ENCODE measurements at places on chromosomes 2 and 18.

GRCh38 chr2:120626566-120626965, 109.1 kb upstream of the GLI2 start:
- DNase-seq = no peak

- no peak for DNase-seq
These were observed 153.7 kb upstream of the FBXO11 start for GRCh38 chr2:48059975-48060374.

DNA sequence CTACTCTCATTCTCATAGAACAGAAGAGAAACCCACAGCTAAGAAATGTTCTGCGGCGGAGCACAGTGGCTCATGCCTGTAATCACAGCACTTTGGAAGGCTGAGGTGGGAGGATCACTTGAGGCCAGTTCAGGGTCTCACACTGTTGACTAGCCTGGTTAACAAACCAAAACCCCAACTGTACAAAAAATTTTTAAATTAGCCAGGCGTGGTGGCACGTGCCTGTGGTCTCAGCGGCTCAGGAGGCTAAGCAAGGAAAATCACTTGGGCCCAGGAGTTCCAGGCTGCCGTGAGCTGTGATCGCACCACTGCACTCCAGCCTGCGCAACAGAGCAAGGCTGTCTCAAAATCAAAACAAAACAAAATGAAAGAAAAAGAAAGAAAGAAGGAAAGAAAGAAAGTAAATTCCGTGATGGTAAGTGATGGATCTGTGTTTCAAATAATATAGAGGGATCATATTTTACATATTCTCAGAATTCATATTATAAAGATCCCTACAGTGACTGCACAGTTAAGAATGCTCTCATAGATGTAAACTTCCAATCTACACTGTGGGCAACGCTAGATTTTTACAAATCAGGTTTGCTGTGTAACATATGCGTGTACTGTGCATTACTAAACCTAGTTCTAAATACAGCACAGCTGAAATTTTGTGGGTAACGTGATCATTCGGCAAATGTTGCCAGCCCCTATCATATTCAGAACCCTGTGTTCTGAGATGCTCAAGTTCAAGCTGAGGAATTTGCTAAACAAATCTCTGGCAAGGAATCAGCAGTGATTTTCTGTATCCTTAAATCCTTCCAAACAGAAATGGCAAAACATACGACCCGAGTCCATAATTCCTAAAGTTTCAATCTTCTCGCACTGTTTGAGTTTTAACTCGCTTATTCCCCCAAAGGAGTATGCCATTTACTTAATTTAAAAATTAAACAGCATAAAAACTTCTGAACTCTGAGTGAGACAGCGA, 1.2 kb upstream of the RAB12 start:
- DNase-seq = no peak

DNA sequence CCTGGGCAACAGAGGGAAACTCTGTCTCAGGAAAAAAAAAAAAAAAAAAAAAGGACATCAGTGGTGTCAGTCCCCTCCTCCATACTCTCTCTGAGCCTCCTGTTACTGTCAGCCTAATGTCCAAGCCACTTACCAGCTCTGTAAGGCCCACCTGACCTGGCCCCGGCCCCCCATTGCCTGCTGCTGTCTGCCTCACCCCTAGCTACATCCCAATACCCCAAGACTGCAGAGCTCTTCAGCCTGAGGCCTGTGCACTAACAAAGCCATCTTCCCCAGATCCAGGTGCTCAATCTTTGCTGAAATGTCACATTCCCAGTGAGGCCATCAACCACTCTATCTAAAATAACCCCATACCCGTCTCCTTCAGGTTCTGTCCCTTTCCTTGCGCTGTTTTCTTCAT, 5.7 kb downstream of the ARMC9 start:
- DNase-seq = no peak

DNA sequence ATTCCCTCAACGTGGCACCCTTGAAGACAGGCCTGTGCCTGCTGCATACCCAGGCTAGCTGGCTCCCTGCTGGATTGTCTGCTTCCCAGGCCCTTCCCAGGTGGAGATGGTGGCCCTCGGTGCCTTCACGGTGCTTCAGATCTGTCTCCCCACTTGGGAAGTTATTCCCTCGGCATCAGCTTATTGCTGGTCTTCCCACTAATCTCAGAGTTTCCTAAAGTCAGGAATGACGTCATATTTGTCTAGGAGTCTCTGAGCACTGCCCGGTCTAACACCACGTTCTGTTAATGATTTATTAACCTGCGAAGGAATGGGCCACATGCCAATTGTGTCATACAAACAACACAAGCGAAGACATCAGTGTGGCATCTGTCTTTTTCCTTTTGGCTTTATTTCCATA, 269.8 kb upstream of the ID2 start:
- no peak for DNase-seq

- no peak for DNase-seq
These were observed 82.6 kb downstream of the THADA start for GRCh38 chr2:43513216-43513615.

- DNase-seq = no peak
These were observed 96.8 kb downstream of the DNAH6 start for GRCh38 chr2:84613082-84613481.

- no peak for DNase-seq
These were observed 26.4 kb downstream of the ZNF516 start for GRCh38 chr18:76468345-76469304.

GRCh38 chr18:74328206-74328605, 12.6 kb downstream of the C18orf63 start:
- no peak for DNase-seq

DNA sequence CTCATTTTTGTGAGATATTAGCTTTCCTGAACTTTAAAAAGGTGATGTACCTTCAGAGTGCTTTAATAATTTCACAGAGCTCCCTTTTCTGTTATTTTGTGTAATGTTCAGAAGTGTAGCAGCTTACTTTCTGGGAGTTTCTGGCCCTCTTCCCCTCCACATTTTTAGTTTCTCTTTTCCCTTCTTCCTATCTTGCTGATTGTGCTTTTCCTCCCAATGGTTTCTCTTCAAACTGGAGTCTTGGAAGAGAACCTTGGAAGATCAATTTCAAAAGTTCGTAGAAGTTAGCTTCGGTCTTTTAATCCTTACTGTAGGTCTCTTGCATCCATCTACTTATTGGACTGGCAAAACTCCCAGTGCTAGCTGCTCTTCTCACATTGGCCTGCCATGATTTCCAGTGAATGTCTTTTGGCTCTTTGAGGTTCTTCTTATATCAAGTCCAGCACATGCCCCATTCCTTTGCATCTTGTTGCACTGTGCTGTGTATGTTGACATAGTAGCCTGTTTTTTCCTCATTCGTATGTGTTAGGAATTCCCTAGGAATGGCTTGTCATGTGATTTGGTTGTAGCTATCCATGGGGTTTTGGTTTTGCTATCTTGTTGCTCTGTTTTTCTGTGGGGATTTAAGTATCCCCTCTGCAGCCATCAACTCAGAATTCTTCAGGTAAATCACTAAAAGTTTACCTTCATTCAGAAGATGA, 7.8 kb downstream of the CCNT2 start:
- DNase-seq = no peak

Data from activated CD4-positive, alpha-beta T cell treated with anti-CD3 and anti-CD28 coated beads, Interleukin-2, amount 50 U/mL, for 1 hour (primary cell).